EH (cell line): ENCODE measurements at places on chromosomes 7 and 10.

GRCh38 chr7:94087664-94088352 lies 83.7 kb upstream of the BET1 start:
- peak; percentile 74 for DNase-seq

DNA sequence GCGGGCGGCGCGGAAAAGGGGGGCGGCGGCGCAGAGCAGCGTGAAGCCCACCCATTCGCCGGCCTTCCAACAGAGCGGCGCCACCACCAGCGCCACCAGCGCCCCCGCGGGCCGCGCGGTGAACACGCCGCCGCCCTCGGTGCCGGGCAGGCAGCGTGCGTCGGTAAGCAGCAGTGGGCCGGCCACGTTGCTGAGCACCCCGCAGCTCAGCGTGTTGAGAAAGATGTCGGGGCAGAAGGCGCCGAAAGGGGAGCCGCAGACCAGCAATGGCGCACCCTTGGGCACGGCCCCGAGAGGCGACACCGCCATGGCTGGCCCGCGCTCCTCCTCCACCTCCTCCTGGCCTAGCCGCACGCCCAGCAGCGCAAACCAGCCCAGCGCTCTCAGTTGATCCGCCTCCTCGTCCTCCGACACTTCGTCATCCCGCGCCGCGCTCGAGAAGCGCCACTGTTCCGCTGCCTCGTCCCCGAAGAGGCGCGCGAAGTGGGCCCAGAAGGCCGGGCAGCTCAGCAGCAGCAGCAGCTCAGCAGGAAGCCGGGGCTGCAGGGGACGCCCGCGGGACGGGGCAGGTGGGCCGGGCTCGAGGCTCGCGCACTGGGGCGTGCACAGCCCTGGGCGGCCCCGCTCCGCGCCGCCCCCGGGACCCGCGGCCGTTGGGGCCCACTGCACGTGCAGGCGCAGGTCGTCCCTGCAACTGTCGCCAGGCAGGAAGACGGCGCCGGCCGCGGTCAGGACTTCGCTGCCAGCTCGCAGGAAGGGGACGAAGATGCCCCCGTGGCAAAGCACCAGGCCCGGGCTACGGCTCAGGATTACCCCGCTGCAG lies 623 bp downstream of the TYSND1 start:
- DNase-seq, result peak; percentile 76

DNA sequence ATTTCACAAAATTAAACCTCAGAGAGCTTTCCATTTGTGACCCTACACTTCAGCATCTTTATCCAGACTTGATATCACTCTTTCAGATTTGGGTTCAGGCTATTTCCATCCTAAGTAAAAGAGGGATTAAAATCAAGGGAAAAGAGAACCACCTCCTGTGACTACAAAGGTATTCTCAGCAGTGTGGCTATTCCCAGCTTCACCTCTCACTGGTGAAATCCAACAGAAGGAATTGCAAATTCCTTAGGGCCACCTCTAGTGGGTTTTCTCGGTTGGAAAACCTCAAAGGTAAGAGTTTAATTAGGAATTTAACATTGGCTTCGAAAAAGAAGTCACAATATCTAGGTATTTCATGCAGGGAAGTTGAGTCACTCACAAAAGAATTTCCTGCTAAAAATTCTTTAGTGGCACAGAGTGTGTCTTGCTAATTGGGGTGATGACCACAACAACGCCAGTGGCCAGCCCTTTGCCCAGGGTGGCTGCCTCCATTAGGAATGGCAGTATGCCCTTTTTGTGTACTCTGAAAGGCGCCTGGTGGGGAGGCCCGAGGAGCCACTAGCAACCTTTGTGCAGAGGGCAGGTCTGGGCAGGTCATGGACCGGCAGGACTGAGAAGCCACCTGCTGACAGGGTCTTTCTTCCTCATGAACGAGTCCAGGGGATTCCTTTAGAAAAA lies 52.2 kb downstream of the SEM1 start:
- DNase-seq, result no peak

GRCh38 chr10:102537367-102537766 lies 33.6 kb downstream of the SUFU start:
- DNase-seq, result no peak

DNA sequence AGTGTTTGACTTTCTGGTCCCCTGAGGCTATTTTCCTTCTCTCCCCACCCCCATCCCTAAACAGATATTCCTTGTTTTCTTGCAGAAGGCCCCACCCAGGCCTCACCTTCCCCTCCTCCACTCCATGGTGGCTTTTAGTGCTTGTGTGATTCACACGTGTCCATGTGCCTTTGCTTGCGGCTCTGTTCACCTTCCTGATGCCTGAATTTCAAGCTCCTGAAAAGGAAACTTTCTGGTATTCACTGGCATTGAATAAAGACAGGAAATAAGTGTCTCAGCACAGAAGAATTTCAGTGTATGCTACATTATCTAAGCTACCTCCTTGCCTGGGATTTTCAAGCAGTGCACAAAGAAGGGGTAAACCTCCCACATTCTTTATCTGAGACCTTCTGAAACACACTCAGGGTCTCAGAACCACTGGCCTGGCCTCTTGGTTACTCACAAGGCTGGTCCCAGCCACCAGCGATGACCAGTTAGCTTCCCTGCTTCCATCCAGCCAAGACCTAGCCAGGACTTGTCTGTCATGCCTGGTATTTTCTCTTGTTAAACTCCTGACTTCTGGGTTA lies 17.2 kb upstream of the UBE2H start:
- peak; percentile 87 for DNase-seq

DNA sequence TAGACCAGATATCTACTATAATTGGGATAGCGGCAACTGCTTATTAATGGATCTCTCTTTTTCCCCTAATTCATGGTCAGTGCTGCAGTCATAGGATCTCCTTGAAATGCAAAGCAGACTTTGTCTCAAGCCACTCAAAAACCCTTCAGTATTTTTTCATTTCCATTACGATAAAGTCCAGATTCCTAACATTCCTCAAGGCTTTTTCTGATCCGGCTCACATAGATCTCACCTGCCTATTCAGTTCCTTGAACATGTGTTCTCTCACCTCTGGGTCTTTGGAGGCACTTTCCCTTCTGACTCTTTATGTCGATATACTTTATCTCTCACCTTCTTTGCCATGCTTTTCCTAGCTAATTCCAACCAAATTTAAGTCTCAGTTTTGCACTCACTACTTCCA lies 25.7 kb upstream of the WASL start:
- no peak for DNase-seq

- no peak for DNase-seq
These were observed 154.0 kb upstream of the THSD7A start for GRCh38 chr7:11985971-11986370.

DNA sequence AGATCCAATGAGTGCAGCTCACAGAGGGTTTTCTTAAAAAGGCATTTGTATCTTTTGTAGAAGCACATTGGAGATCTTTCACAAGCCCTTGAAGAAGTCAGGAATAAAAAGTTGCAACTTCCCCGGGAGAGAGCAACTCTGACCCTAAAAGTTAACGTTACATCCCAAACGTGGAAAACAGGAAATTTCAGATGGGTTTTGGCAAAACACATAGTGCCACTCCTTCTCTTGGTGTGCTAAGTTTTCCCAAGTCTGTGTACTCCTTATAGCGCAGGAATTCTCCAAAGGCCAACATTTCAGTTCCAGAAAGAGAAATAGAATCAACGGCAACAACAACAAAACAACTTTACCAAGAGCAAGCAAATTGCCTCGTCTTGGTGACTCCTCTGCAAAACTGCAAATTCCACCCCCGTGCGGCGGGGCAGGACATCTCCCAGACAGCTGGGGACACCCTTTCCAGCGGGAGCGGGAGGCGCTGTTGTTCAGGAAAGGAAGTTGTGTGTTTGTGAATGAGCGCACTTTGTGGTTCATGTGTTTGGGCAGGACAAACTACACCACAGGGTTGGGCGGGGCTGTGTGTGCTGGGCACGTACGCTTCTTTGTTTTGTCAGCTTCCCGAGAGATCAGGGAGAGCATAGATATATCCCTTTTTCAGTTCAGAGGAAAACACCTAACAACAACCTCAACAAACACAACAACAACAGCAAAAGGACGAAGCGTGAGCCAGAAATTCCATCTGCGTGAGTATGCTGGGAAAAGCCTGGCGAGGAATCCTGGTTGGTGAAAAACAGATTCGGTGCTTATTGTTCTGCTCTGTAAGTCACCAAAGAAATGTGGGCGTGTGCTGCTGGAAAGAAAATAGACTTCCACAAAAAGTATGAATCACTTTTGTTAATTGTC lies 294.7 kb upstream of the PITRM1 start:
- peak; percentile 98 for DNase-seq

DNA sequence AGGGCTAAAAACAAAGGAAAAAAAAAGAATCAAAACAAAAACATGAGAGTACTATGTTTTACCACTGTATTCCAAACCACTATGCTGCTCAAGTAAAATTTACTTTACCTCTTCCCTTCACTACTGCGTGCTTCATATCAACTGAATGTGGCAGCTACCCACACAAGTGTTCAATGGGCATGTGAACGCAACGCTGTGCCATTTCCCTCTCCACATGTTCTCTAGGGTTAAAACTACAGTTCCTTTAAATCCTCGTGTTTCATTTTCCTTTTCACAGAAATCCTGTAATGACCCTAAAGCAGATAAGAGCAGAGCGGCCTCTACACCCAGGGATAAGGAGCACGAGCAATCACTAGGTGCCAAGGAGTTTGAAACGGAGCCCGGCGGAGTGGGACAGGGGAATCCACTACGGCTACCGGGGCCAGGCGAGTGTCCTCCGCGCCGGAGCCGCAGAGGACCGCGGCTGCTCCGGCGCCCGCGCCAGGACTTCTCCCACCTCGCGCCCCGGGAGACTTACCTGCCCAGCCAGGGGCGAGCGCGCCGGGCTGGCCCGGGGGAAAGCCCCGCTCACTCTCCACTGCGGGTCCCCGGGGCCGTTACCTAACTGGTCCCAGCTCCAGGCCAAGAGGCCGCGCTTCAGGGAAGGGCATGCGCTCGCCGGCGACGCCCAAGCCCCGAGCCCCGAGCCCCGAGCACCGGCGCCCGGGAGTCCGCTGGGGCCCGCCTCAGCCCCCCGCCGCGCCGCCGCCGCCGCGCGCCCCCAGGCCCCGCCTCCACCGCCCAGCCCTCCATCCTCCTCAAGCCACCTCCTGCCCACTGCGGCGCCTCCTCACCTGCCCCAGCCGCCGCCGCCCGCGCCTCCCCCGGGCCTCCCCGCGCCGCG lies 711 bp downstream of the NAMPT start:
- peak; percentile 51 for DNase-seq

- no peak for DNase-seq
These were observed 391.8 kb downstream of the CALN1 start for GRCh38 chr7:72020311-72020710.

- DNase-seq, result no peak
These were observed 36.2 kb downstream of the BEND7 start for GRCh38 chr10:13492493-13493180.

DNA sequence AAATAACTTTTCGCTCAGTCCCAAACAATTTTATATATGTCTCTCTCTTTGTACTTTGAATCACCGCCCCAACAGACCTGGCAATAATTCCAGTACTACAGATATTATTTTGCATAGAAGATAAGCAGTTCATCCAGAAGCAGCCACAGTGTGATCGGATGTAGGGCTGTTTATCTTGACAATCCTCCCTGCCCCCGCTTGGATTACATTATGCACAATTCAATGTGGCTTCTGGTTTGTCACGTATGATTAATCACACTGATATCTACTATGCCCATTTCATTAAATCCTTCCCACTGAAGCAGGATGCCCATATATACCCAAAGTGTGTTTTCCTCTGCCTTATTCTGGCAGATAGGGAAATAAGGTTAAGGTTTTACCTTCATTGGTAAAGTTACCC lies 115.2 kb downstream of the PDE1C start:
- peak; percentile 39 for DNase-seq
